Stimulated activated CD8-positive, alpha-beta memory T cell treated with anti-CD3 and anti-CD28 coated beads, Interleukin-4, amount 100 ng/mL, for 1 hour (primary cell): ENCODE measurements at places on chromosomes 11 and 22.

GRCh38 chr11:132531921-132532320, 1000.4 kb downstream of the OPCML start:
- no peak for DNase-seq

GRCh38 chr22:40025856-40026255, 31.1 kb downstream of the FAM83F start:
- DNase-seq, result no peak

DNA sequence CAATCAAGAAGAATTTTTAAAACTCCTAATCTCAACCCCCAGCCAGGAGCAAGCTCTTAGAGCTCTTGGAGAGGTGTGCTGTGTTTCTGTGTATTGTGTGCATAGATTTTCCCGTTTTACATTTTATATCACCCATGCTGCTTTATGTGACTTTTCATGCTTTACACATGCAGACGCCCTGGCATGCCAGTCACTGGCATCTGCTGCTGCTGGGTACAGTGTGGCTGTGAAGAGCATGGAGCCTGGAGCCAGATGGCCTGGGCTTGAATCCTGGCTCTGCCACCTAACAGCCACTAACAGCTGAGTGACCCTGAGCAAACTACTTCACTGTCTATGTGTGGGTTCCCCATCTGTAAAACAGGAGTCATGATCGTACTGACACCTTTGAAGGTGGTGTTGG, 23.1 kb downstream of the POLR3H start:
- no peak for DNase-seq

- no peak for DNase-seq
Measured at GRCh38 chr22:37001826-37002225, 17.4 kb downstream of the TST start.

DNA sequence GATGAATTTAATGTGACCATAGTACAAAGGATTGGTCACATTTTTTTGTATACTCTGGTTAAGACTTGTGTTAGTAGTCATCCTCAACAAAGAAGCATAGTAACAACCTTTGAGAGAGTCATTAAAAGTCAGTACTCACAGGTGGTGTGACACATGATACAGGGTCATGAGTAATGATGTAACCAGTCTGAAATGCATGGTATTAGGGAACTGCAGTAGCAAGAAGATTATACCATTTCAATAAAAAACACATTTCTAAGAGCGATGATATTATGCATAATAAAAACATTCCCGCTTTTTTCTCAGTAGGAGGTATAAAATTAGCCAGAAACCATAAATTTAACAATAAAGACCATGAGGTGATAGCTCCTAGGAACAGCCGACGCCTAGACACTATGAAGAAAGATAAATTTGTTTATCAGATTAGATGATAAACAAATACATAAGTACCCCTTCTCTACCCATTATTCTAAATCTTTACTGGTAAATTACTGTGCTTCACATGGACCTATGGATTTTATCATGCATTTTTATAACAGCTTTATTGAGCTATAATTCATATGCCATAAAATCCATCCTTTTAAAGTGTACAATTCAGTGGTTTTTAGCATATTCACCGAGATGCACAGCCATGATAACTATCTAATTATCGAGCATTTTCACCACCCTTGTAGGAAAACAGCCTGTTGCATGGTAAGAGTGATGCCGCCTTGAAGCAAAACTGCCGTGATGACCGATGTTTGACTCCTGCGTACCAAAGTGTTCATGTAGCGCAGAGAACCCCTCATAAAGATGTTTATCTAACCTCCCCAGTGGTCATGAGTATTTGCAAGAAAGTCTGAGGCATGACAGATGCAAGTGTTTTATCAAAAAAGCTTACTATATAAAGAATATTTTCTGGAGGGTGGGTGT, 41.8 kb downstream of the TMPRSS5 start:
- no peak for DNase-seq

DNA sequence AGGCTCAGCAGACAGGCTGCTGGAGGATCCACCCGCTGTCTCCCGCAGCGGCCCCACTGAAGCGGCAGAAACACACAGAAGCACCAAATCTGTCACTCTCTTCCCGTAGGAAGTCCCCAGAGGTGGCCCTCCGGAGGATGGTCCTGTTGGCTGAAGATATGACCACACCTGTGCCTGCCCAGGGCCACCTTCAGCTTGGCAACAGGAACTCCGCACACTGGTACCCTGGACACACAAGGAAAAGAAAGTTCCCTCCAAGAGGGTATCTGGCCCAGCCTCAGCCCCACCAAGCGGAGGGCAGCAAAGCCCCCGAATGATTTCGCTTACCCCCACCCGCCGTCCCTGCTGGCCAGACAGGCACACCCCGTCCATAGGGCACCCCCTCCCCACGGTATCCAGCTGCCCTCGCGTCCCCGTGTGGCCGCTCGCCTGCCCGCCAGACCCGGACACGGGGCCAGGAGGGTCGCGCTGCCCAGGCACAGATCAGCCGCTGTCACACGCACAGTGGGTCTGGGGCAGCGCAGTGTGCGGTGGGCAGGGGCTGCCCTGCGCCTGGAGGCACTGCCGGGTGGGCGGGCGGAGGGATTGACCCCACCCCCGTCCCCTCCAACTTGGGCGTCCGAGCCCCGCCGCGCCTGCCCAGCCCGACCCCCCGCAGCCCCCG, 7.0 kb downstream of the RASSF7 start:
- DNase-seq, result no peak

DNA sequence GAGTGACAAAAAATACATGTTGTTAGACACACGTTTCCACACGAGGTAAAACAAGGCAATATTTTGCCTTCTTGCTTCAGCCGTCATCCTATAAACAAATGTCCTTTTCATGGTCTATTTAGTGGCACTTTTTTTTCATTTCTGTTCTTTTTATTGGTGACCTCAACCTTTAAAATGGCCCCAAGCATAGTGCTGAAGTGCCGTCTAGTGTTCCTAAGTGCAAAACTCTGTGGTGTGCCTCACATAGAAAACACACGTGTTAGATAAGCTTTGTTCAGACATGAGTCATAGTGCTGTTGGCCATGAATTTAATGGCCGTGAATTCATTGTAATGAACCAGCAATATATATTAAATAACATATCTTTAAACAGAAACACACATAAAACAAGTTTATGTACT, 15.6 kb downstream of the OVCH2 start:
- DNase-seq, result no peak

DNA sequence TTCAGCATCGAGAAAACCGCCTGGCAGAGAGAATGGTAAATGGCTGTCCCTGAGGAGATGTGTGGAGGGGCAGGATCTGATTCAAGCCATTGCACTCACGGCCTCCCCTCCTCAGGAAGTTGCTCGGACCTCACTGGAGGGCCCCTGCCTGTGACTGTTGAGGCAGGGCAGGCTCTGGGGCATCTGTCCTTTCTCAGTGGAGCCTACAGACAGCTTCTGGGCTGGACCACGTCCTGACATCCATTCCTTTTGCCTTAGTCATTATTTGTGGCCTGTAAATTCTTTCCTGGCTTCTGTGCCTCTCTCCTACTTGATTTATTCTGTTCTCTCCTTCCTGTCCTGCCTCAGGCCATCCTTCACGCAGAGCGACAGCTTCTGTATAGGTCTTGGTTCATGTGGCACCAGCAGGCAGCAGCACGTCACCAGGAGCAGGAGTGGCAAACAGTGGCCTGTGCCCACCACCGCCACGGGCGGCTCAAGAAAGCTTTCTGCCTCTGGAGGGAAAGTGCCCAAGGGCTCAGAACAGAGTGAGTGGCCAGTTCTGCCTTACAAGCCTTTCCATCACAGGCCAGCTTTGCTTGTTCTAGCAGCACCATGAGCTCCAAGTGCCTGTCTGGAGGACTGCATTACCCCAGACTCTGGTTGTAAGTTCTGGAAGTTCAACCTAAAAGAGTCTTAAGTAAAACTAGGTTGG, 59.6 kb downstream of the PISD start:
- no peak for DNase-seq

DNA sequence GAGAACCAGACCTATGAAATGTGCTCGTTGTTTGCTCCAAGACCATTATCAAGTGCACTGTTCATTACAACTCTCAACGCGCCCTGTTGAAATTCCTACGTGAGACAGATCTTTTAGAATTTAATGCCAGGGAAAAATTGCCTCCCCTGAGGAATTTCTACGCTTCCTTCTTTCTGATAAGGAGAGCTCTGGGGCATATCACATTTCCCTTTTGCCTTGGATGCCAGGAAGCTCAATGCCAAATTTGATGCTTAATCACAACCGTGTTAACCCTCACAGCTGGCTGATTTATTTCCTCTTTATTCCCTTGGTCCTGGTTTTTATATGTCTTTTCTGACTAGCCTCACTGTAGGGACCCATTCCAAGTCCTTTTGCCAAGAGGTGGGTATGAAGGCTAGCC, 109.4 kb downstream of the MICAL2 start:
- DNase-seq, result no peak

GRCh38 chr22:48393041-48393370, 1434.7 kb downstream of the BRD1 start:
- DNase-seq, result no peak

- no peak for DNase-seq
Measured at GRCh38 chr11:41989823-41990380, 530.5 kb upstream of the LRRC4C start.

GRCh38 chr22:22068657-22069056, 86.1 kb upstream of the TOP3B start:
- no peak for DNase-seq

DNA sequence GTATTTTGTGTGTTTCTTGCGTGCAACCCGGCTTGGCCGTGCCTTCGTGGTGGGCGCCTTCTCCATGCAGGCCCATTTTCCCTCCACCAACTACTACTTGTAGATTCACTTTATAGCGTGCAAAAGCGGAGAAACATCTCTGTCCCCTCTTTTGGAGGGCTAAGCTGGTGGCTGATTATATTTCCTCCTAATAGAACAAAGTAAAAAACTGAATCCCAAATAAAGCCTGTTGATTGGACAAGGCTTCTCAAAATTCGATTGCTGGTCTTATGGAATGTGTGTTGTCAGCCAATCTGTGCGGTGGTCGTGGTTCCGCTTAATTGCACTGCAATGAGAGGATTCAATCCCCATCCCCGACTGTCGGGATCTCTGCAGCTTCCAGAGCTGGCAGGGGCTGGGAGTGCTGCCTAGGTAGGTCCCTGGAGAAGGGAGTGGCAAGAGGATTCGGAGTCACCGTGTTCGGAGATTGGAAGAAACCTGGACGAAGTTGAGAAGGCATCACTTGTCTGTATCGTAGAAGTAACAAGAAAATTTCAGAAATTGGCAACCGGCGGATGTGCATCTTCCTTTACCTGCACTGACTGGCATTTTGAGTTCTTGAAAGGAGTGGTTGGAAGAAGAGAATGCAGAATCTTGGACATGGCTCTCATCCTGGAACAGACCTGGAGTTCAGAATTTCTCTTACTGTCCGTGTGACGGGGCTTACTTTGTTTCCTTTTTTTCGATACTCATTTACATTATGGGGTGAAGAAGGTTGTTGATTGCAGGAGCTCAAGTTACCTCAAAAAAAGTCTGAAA, 1.1 kb downstream of the HMGXB4 start:
- no peak for DNase-seq

- DNase-seq, result no peak
Measured at GRCh38 chr22:41888627-41889200, 26.2 kb downstream of the SHISA8 start.

GRCh38 chr11:1484695-1485503, 1.7 kb downstream of the MOB2 start:
- DNase-seq, result no peak

GRCh38 chr22:49021131-49021925, 806.3 kb downstream of the BRD1 start:
- DNase-seq, result no peak

DNA sequence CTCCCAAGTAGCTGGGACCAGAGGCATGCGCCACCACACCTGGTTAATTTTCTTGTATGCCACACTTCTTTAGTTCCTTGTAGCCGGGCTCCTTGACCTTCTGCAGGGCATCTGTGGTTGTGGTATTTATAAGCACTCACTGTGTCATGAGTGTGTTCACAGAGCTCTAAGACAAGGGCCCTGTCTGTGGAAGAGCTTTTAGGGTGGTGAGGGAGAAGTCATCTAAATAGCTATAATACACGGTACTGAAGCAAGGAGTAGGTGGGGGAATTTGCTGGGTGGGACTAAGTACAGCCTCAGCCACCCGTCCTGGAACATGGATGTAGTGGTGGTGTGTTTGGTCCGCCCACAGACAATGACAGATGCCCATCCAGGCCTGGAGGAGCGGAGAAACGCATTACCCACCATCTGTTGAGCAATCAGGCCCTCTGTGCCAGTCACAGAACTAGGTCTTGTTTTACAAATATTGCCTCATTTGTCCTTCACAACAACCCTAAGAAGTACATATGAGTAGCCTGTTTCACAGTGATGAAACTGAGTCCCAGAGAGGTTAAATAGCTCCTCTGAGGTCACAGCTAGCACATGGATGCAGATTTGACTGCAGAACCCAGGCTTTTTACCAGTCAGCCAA, 10.1 kb downstream of the ACO2 start:
- no peak for DNase-seq

DNA sequence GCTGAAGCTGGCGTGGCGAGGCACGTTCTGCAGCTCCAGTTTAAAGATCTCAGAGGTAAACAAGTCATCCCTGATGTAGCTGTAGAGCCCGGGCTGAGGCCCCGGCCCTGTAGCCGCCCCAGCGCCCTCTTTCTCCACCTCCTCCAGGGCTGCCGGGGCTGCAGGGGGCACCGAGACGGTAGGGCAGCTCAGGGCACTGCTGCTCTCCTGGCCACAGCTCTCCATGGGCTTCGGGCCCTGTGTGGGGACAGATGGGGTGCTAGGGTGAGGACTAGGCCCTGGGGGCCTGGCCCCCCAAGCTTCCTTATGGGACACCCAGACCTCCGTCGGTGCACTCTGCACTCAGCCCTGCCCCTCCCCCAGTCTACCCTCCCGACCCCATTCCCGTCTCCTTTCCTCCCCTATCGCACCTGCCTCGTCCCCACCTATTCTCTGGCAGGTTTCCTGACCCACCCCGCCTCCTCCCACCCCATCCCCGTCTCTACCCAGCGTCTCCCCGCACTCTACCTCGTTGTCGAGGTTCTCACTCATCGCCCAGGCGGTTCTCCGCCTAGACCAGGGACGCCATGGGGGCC, 559 bp downstream of the RANBP1 start:
- no peak for DNase-seq

GRCh38 chr11:113289431-113290187, 24.8 kb upstream of the TTC12 start:
- peak; percentile 52 for DNase-seq

- no peak for DNase-seq
Measured at GRCh38 chr22:39446239-39446721, 10.5 kb upstream of the MGAT3 start.

- no peak for DNase-seq
Measured at GRCh38 chr11:107740271-107740670, 28.4 kb upstream of the SLN start.

DNA sequence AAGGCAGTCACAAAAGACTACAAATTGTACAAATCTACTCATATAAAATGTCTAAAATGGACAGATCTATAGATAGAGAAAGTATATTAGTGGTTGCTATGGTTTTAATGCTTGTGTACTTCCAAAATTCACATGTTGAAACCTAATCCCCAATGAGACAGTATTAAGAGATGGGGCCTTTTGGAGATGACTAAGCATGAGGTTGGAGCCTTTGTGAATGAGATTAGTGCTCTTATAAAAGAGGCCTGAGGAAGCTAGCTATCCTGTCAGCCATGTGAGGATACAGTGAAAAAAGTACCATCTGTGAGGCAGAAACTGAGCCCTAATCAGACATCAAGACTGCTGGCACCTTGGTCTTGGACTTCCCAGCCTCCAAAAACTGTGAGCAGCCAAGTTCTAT, 82.6 kb downstream of the CYP2R1 start:
- no peak for DNase-seq
